ENCODE measurements at places on chromosomes 7 and 10. TPM values are rescaled to one million over a fixed set of nuclear protein-coding genes. Genes with fewer than 3 reads are reported as not detected.

DUSP5 gene
- total RNA-seq: 10.5 TPM

CALN1 gene
- 6.5 TPM for total RNA-seq

EFCAB10 gene
- not detected for total RNA-seq

CPA4 gene
- total RNA-seq: 22.7 TPM

TUBAL3 gene
- total RNA-seq: not detected

C10orf53 gene
- not detected for total RNA-seq

HECTD2 gene
- total RNA-seq: 5.7 TPM

SFRP5 gene
- not detected for total RNA-seq

C10orf105 gene
- total RNA-seq: not detected

PAPOLB gene
- total RNA-seq: 0.02 TPM

PRTFDC1 gene
- total RNA-seq: 18.3 TPM

AFAP1L2 gene
- 1.3 TPM for total RNA-seq

CDC14C gene
- 0.06 TPM for total RNA-seq

AKR1C8 gene
- total RNA-seq: 0.12 TPM

ANTXRL gene
- not detected for total RNA-seq

PRSS1 gene
- total RNA-seq: not detected

OR13A1 gene
- total RNA-seq: not detected

ARID5B gene
- 15.7 TPM for total RNA-seq

RFC2 gene
- 97.3 TPM for total RNA-seq

GNAT3 gene
- total RNA-seq: not detected

DOCK4 gene
- total RNA-seq: 5.5 TPM

VAX1 gene
- total RNA-seq: not detected

CUBN gene
- 0.14 TPM for total RNA-seq

AASS gene
- total RNA-seq: 18.7 TPM

TSPAN12 gene
- total RNA-seq: 13.3 TPM

ACTR3C gene
- total RNA-seq: not detected

C10orf62 gene
- not detected for total RNA-seq

PLEKHA1 gene
- 15.8 TPM for total RNA-seq

SPAM1 gene
- total RNA-seq: not detected

LBX1 gene
- total RNA-seq: not detected

CYP2C8 gene
- total RNA-seq: not detected

AMPH gene
- total RNA-seq: 7.3 TPM

LEP gene
- total RNA-seq: not detected

SSC4D gene
- total RNA-seq: 1.6 TPM

MALRD1 gene
- total RNA-seq: not detected

ANLN gene
- 132 TPM for total RNA-seq

PRLHR gene
- not detected for total RNA-seq

SSBP1 gene
- total RNA-seq: 516 TPM

DPY19L1 gene
- 119 TPM for total RNA-seq

PTER gene
- 0.14 TPM for total RNA-seq

CTTNBP2 gene
- 4.8 TPM for total RNA-seq

CALY gene
- total RNA-seq: not detected

MXI1 gene
- total RNA-seq: 16.7 TPM

UNCX gene
- total RNA-seq: not detected

CHAT gene
- not detected for total RNA-seq

GNGT1 gene
- total RNA-seq: not detected

HTR5A gene
- total RNA-seq: not detected

PRPF18 gene
- total RNA-seq: 18.1 TPM

ACTL6B gene
- total RNA-seq: not detected

Data from H4 (cell line).